ENCODE measurements at places on chromosomes 4 and X.

- DNase-seq = no peak
Measured at GRCh38 chrX:124338733-124339514, 6.5 kb downstream of the TEX13D start.

DNA sequence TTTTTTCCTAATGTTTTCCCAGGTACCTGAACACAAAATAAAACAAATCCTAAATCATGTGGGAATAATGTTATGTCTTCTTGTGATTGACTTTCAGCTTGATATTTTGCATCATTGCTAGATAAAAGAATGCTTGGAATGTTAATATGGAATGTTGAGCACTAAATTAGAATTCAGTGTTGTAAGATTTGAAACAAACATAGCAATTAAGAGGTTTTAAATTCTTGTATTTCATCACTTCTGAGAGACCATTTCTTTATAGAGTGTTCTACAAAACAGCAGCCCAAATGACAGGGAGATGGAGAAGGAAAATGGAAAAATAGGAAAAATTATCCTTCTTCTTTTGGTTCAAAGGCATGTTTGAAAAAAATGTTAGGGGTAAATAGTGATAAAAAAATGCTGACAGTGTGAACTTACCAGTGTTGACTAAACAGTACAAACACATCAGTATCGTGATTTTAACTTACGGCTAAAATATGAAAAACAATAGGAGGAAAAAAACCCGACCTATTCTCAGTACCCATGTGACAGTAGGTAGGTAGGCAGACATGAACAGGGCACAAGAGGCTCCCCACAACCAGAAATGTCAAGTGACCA, 102.6 kb upstream of the PDE5A start:
- no peak for DNase-seq

- DNase-seq = no peak
Measured at GRCh38 chrX:79065696-79066095, 78.8 kb upstream of the GPR174 start.

DNA sequence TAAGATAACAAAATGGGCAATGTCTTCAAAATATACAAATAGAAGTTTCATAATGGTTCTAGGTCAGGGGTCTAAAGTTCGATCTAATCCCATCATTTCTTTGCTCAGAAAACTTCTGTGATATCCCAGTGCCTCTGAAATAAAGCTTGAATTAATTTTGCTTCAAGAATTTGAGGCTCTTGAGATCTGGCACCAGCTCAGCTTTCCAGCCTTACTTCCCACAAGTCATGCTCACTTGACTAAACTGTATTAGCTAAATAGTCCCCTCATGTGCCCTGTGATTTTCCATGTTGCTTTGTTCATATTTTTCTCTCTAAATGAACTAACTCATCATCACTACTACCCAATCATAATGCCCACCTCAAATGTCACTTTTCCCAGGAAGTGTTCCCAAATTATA, 50.8 kb upstream of the MBNL3 start:
- DNase-seq = no peak

- DNase-seq = no peak
Measured at GRCh38 chr4:3639613-3640586, 107.7 kb upstream of the LRPAP1 start.

DNA sequence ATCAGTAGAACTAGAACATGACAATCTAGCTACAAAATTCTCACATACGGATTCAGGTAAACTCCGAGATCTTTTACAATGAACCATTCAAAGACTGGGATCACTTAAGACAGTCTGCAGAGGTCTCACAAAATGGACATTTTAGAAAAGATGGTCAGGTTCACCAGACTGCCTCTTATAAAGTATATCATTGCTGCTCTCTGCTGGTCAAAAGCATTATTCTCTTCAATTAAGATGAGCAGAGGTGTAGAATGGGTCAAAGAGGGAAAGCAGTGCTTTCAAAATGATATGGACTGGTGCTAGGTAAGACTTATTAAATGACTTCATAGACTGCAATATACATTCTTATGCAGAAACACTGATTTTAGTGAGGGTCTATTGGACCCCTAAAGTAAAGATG, 434.7 kb downstream of the PACRGL start:
- no peak for DNase-seq

GRCh38 chrX:154775419-154776349, 13.0 kb downstream of the DKC1 start:
- DNase-seq = no peak

Data from activated CD8-positive, alpha-beta memory T cell treated with anti-CD3 and anti-CD28 coated beads for 24 hours (primary cell).